CD8-positive, alpha-beta T cell (primary cell): ENCODE measurements at places on chromosomes 5 and 9. TPM values are rescaled to one million over a fixed set of nuclear protein-coding genes. Genes with fewer than 3 reads are reported as not detected.

WDR36 gene
- total RNA-seq = 29.5 TPM

DNA sequence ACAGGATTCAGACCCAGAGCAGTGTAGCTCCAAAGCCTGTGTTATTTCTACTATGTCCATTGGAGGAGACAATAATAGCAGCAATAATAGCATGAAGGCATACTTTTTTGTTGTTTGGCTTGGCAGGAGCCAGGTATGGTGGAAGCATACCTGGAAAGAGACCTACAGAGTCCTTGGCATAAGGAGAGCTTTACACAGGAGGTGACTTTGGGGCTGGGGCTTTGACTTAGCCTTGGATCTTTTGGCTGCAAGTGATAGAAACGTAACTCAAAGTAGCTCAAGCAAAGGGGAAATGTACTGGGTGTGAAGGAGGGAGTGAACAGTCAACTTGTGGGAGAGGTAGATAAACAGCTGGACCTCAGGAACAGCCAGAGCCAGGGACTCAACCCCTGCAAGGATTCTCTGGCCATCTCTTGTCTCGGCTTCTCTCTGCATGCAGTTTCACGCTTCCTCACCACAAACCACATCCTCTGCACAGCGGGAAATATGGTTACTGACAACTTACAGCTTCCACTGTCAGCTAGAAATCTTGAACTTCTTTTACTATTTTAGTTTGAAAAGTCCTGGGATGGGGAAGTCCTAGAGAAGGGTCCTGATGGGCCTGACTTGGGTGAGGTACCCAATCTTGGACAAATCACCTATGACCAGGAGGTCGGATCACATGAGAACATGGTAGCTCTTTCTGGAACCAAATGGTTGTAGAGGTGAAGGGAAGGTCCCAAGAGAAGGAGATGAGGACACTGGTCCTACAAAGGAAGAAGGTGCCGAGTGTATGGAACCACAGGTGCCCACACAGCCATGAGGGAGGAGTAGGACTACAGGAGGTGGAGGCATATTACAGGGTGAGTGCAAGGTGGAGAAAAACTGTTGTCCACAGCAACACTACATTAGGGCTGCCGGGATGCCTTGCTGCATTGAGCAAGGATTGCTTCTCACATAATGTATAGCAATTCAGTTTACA is 47.0 kb upstream of the TGFBR1 start:
- peak; percentile 80 for DNase-seq

DNA sequence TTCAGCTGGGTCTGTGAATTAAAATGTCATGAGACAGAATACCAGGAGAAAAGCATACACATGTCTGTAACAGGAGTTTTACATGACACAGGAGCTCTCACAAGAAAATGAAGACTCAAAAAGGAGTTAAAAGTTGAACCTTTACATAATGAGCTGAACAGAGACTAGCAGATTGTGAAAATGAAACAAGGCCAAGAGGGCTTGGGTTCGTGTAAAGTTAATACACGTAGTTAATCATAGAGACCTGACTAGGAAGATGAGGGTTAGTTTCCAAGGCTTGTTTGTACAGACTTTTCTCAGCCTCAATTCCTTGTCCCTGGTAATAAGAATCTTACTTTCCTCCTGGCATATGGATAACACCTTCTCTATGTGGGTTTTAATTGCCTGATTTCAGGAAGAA is 1294.0 kb downstream of the MAT2B start:
- DNase-seq = no peak

IL17B gene
- total RNA-seq = not detected

- no peak for DNase-seq
Observed at GRCh38 chr5:174607916-174608315, 116.5 kb upstream of the MSX2 start.

DNA sequence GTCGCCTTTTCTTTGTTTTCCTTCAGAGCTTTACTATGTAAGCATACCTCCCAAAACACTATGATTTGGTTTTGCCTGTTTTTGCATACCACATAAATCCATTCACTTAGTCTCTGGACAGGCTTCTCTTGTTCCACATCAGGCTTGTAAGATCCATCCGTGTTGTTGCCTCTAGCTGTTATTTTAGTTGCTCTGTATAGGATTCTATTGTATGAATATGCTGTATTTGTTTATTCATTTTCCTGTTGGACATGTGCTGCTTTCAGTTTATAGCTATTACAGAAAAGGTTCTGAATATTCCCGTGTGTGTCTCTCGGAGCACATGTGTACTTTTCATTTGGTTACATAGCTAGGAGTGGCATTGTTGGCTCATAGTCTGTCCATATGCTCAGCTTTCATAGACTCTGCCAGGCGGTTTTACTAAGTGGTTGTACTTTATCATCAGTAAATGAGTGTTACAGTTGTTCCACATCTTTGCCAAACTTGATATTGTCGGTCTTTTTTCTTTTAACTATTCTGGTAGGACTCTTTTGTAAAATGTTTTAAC is 41.8 kb downstream of the NUP214 start:
- DNase-seq = no peak

DNA sequence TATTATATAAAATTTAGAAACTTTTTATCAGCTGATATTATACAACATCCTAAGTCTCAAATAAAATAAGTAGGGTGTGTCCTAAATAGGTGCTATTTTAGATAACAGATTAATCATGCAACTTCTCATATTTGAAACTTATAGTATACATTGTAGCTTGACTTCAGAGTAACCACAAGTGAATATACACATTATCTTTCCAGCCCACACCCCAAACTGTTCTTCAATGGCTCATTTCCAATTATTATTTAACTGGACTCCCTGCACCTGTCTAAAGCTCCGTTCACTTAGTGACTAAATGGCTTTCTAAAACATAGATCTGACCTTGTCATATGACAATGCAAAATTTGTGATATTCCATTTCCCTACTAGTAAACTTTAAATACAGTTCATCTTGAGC is 490.9 kb upstream of the RGMB start:
- no peak for DNase-seq

GRCh38 chr5:96043446-96043845 is 81.8 kb upstream of the ELL2 start:
- no peak for DNase-seq

DNA sequence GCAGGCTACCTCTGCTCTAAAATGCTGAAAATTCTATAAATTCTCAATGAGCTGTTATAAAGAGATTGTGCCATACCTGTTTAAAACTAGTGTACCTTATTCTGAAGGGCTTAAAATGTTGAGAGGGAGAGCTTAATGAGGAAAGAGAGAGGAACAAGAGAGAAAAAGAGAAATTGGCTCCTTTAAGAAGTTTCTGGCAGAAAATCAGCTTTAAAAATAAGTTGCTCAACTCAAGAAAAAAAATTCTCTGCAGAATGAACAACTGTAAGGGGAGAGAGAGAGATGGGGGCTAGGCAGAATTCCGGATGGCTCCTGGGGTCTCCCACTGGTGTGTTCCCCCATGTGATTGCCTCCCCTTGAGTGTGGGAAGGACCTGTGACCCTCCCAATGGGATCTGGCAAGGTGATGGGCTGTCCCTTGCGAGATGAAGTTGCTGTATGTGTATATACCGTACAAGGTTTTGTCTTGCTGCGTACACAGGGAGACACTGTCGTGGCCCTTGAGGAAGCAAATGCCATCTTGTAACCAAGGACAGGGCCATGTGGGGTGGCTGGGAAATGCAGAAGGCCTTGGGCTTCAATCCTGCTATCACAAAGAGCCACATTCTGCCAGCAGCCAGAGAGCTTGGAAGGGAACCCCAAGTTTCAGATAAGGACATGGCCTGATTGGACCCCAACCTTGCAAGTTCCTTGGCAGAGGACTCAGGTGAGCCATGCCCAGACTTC is 64.3 kb upstream of the S1PR3 start:
- DNase-seq = no peak

GRCh38 chr9:73219985-73220626 is 68.4 kb downstream of the ANXA1 start:
- DNase-seq = no peak

SPINK6 gene
- total RNA-seq = not detected

DNA sequence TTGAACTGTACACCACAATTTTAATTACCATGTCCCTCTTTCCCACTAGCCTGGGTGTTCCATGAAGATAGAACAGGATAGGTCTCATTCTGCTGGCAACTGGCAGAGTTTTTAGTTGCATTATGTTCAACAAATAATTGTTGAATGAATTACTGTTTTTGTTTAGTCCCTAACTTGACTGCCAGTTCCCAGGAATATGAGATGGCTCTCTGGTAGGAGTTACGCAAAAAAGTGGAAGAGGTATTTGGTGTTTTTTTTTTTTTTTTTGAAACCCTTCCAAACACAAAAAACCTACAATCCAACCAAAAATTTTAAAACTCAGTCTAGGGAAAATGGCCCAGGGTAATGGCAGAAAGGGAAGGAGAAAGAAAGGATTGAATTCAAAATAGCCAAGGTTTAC is 153.6 kb downstream of the GNAQ start:
- no peak for DNase-seq

- DNase-seq = no peak
Observed at GRCh38 chr9:132978451-132979131, at the start of gene GFI1B. TSS of gene GFI1B (plus strand) at chr9:132978694. CDS start at chr9:132986679, 7,985 bp downstream.

DNA sequence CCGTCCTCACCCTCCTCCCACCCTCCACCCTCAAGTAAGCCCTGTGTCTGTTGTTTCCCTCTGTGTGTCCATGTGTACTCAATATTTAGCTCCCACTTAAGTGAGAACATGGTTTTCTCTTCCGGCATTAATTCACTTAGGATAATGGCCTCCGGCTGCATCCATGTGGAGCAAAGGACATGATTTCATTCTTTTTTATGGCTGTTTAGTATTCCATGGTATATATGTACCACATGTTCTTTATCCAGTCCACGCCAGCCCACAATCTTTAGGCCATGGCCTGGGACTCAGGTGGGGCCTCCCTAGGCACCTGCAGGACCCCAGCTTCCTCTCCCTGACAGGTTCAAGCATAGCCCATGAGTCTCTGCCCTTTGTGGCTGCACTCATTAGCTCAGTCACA is 22.9 kb downstream of the UNC5A start:
- no peak for DNase-seq

GRCh38 chr5:150788977-150789376 is 10.4 kb downstream of the SMIM3 start:
- DNase-seq = no peak

C5orf63 gene
- 4.8 TPM for total RNA-seq

- DNase-seq = no peak
Observed at GRCh38 chr5:24188216-24188925, 456.4 kb downstream of the CDH10 start.

GRCh38 chr9:38092200-38092524 is 23.1 kb upstream of the SHB start:
- DNase-seq = no peak
